H9 (cell line): ENCODE measurements at places on chromosomes 6 and 20.

- DNase-seq, result no peak
Observed at GRCh38 chr6:43834528-43835155, 64.6 kb downstream of the VEGFA start.

DNA sequence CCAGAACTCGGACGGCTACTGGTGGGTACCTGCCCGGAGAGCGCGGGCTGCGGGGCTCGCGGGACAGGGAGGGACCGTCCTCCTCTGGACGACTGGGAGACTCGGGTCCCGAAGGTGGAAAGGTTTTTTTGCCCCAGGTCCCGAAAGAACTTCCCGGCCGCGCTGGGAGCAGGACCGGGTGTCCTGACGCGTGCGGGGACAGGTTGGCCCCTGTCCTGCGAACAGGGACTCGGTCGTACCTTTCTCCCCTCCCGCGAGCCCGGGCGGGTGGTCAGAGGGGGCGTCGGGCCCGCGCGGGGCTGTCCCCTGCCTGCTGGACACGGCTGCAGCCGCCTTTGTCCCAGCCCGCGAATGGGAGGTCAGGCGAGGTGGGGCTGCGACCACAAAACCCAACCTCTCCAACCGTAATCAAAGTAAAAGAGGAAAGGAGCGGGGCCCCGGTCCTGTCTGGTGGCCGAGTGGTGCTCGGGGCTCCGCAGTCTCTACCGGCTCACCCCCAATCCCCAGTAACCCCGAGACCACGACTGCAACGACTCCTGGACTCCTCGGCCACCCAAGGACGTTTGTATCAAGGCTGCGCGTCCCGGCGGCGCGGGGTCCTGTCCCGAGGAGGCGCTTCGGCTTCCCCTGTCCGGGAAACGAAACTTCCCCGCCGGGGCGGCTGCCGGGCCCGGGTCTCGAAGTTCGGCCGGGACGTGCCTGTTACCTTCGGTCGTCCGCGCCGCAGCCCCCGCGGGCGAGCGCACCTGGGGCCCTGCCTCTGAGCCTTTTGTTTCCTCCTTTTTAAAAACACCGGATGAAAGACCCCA is 798 bp downstream of the DSP start:
- peak; percentile 56 for DNase-seq

GRCh38 chr20:57129303-57129702 is 137.1 kb downstream of the BMP7 start:
- no peak for DNase-seq

DNA sequence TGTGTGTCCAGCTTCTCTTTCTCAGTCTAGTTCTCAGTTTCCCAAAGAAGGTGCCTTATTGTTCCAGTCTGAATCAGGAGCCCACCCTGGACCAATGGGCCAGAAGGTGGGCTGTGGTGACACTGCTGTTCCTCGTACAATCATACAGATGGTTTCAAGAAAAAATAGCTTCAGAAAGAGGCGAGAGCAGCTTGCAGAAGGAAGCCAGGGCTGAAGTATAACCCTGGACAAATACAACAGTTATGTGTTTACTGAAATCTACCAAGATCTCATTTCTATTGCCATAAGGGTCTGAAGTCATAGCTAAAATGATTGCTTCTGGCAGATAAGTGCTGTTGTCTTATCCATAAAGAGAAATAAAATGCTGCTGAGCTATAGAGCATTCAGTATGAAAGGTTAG is 75.4 kb downstream of the PFDN4 start:
- DNase-seq, result no peak

- no peak for DNase-seq
Observed at GRCh38 chr20:44637522-44638372, 13.8 kb downstream of the ADA start.

DNA sequence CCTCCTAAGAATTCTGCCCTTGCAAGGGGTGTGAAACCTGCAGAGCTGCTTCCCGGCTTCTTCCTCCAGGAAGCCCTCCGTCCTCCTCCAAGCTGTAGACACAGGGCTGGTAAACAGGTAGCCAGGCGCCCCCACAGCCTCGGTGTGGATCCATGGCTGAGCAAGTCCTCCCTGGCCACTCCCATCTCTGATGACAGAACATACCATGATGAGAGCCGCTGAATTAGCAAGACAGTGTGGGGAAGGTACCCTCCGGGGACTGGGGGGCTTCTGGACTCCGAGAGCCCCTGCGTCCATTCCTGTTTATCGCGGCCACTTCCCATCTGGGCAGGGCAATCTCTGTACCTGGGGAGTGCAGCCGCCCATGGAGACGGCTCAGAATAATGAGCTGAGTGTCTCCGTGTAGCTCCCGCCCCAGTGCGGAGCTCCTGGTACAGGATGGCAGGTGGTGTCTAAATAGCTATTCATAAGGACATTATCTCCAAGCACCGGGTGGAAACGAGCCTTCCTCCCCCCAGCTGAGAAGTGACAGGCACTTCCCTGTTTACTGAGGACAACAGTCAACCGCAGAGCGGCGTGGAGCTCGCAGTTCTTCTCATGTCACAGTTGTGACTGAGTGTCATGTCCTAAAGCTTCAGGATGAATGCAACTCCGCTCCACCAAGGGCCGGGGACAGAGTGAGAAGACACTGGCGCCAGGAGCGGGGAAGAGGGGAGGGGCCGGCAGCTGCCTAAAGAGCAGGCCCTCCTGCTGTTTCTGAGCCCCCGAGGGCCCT is 22.7 kb upstream of the NTSR1 start:
- DNase-seq, result no peak

- DNase-seq, result no peak
Observed at GRCh38 chr6:24631671-24632070, 14.3 kb downstream of the KIAA0319 start.

DNA sequence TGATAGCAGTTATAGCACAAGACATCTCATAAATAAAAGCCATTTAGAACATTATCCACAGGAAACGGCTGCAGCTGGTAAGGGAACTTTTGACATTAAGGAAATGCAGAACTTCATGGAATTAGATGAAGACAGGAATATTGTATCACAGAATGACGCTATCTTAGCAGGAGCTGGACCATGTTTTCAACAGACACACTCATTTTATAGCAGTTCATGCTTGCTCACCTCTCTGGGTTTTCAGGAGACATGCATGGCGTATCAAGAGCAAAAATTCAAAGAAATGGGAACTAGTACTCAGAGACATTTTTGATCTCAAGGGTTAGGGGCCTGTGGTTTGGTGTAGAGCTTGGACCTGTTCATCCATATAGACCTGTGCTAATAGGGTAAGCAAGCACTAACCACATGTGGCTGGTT is 125.0 kb downstream of the FYN start:
- DNase-seq, result no peak

DNA sequence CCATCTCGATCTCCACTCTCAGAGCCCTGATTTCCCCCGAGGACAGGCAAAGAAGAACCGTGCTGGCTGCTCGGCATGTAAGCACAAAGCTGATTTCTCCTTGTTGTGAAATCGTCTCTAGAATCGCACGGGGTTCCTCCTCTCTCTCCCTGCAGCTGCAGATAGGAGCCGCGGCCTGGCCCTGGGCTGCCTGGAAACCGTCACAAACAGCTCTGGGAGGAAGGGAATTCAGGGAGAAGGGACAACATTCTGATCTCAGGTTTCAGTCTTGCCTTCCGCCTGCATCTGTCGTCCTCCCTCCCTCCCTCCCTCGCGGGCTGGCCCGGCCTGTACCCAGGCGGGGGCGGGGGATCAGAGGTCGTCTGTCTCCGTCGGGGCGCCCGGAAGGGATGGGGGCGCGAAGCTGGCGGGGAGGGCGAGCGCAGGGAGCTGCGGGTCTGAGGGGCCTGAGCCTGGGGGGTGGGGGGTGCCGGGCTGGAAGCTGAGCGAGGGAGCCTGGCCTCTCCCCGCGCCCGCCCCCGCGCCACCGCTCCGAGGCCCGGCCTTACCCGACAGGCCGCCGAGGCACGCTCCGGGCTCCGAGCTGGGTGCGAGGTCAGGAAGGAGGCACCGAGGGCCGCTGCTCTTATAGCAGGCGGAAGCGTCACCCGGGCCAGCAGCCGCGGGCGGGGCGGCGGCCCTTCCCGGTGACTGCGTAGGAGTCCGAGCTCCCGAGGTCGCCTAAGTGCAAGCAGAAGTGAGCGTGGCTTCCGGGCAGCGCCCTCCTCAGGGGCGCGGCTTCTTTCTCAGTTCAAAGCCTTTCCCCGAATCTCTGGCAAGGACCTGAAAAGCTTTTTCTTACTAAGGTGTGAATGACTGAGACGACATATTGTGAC is at the start of gene SERPINB1:
SERPINB1 (minus strand) TSS at position 600 of the 875 bp plus-strand sequence. CDS start 1,277 bp downstream, outside the sequence.
- peak; percentile 93 for DNase-seq

- peak; percentile 80 for DNase-seq
Observed at GRCh38 chr6:148747471-148748165, 788 bp downstream of the UST start.

DNA sequence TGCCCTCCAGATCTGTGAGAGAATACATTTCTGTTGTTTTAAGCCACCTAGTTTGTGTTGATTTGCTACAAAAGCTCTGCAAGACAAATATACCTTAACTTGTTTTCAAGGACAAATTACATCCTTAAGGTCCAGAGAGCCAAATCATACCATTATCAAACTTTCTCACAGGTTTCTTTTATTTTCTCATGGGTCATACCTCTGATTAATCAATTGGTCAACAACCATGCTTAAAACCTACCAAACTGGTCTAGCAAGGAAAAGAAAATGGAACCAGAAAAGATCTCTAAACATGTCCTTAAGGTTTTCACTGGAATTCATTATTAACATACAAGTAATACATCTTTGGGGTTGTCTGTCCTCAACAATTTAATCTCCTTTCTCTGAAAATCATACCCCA is 535.0 kb downstream of the CD83 start:
- DNase-seq, result no peak

GRCh38 chr6:7236306-7237209 is 76.4 kb downstream of the SSR1 start:
- DNase-seq, result no peak

GRCh38 chr6:1591926-1592325 is 17.8 kb upstream of the FOXC1 start:
- no peak for DNase-seq

DNA sequence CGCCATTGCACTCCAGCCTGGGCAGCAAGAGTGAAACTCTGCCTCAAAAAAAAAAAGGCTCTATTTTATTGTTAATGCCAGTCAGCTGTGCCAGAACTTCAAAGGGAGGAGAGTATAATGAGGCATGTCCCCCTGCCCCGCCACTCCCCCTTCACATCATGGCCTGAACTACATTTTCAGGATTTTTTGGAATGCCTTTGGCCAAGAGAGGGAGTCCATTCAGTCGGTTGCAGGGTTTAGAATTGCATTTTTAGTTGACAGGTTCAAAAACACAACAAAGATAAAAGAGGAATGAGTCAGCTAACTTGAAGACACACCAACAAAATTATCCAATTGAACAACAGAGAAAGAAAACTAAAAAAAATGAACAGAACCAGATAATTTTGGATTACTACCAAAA is 59.1 kb downstream of the CEP43 start:
- DNase-seq, result no peak

DNA sequence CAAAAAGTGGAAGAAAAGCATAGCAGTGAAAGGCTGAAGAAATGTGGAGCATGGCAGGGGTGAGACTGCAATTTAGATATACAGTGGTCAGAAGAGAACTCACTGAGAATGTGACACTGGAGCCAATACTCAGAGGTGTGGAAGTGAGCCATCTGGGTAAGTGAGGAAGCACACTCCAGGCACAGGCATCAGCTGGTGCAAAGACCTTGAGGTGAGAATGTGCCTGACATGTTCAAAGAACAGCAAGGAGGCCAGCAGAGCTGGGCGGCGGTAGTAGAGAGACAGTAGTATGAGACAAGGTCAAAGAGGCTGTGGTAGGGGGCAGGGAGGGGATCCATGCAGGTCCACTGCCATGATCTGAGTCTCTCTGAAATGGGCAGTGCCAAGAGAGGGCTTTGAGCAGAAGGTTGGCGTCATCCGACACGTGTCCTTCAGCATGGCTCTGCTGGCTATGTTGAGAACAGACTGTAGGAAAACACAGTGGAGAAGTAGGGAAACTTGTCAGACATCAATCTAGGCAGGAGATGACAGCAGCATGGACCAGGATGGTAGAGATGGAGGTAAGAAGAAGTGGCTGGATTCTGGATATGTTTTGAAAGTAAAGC is 84.4 kb downstream of the PLCG1 start:
- DNase-seq, result no peak

DNA sequence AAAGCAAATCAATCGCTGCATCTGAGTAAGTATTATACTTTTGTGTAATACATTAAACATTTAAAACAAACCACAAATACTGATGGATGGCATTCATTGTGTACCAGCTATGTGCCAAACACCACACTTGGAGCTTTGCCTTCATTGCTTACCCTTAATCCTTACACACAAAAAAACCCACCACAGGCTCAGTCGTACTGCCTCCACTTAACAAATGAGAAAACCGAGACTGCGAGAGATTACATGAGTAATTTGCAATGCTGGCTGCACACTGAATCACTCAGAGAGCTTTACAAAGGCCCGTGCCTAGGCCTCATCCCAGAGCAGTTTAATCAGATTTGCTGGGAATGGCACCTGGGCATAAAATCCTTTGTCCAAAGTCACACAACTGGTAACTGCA is 130.5 kb downstream of the EDN1 start:
- no peak for DNase-seq

DNA sequence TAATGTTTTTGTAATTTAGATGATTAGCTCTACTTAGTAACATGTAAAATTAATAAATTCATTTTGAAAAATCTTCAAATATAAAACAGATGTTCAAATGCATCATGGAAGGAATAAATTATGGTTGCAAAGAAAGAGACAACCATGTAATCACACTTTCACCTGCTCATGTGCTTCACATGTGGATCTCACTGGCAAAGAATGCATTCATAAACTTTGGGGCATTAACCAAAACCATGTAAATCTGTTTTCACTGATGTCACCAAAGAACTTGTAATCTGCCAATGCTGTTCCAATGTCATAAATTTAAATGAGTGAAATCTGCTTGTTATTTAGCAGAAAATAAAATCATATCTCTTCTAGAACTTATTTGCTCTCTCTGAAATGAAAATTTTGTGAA is 142.7 kb downstream of the TENT5A start:
- DNase-seq, result no peak

- no peak for DNase-seq
Observed at GRCh38 chr6:76592566-76592965, 520.1 kb upstream of the IMPG1 start.

DNA sequence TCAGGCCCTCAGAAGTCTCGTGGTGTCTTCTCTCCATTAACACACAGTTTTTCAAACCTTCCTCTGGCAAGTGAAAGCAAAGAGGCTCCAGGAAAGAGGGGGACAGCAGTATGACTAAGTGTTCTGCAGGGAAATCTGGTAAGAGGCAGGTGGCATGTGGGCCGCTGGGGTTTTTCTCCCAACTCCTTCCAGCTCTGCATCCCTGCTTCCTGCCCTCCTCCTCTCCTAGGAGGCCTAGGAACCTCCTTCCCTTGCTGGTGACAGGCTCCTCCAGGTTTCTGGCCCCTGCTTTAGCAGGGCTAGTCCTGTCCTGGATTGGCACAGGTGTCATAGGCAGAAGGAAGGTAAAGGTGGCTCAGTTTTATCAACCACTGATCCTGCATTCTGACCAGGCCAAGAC is 7.6 kb upstream of the ITCH start:
- no peak for DNase-seq

DNA sequence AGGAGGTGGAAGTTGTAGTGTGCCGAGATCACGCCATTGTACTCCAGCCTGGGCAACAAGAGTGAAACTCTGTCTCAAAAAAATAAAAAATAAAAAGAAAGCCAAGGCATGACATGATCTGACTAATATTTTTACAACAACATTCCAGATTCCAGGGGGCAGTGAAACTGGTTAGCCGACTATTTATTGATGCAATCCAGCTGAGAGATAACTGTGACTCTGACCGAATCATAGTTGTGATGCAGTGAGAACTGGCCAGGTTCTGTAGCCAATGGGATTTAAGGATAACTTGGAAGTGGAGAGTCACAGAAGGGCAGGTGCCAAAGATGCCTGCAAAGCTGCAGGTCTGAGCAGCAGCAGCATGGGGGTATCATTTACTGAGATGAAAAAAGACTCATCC is 82.9 kb upstream of the TSHZ2 start:
- no peak for DNase-seq
